ENCODE measurements at places on chromosomes 11 and 22.

- no peak for DNase-seq
- no peaks in the 10 kb centered on the region for H3K4me1 ChIP-seq
- H3K36me3 ChIP-seq: no peaks in the 10 kb centered on the region
Measured at GRCh38 chr11:132908414-132908810, 623.9 kb downstream of the OPCML start.

GRCh38 chr11:130068986-130069658 lies 572 bp upstream of the APLP2 start:
- no peaks in the 10 kb centered on the region for H3K36me3 ChIP-seq
- no peaks in the 10 kb centered on the region for H3K27me3 ChIP-seq
- peaks cover 38% of the 10 kb centered on the region for H3K4me1 ChIP-seq
- H3K27ac ChIP-seq: peak overlapping the region; percentile 99
- DNase-seq: peak; percentile 85

DNA sequence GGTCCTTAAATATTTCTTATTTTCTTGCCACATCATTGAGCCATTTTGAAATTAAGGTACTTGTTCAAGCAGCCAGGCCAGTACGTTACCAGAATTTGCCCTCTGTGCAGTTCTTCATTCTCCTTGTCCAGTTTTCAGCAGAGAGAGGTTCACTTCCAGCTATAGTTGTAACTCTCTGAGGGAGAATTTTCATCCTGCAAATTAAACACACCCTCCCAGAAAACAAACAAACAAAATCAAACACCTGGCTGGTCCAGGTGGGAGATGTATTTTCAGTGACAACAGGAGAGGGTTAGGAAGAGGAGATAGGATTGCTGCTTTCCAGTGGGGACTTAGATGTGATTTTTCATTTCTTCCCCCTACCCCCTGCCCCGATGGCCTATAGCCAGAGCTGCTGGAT lies 45.0 kb downstream of the LHFPL7 start:
- DNase-seq: no peak
- H3K4me1 ChIP-seq: no peaks in the 10 kb centered on the region
- no peak overlapping the region for H3K27ac ChIP-seq
- H3K27me3 ChIP-seq: no peaks in the 10 kb centered on the region
- no peak overlapping the region for H3K4me3 ChIP-seq

DNA sequence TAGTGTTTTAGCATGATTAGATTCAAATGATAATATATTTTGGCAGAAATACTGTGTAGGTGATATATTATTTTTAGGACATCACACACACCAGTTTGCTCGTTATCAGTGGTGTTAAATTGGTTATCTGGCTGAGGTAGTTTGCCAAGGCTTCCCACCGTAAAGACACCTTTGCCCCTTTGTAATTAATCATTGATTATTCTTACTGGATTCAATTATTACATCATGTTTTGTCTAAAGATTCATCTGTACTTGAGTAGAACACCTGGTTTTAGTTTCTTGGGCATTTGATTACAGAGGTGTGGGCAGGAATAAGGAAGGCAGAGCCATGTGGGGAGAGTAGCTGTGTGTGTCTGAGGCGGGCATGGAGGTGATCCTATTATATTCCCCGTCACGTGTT lies 39.5 kb upstream of the ST14 start:
- H3K4me3 ChIP-seq: no peak overlapping the region
- H3K27ac ChIP-seq: no peak overlapping the region
- H3K36me3 ChIP-seq: peaks cover 27% of the 10 kb centered on the region
- no peaks in the 10 kb centered on the region for H3K27me3 ChIP-seq

- no peak overlapping the region for H3K4me3 ChIP-seq
- no peaks in the 10 kb centered on the region for H3K36me3 ChIP-seq
- H3K4me1 ChIP-seq: no peaks in the 10 kb centered on the region
- peaks cover 44% of the 10 kb centered on the region for H3K27me3 ChIP-seq
- no peak for DNase-seq
Measured at GRCh38 chr11:120001178-120002090, 136.5 kb downstream of the TRIM29 start.

DNA sequence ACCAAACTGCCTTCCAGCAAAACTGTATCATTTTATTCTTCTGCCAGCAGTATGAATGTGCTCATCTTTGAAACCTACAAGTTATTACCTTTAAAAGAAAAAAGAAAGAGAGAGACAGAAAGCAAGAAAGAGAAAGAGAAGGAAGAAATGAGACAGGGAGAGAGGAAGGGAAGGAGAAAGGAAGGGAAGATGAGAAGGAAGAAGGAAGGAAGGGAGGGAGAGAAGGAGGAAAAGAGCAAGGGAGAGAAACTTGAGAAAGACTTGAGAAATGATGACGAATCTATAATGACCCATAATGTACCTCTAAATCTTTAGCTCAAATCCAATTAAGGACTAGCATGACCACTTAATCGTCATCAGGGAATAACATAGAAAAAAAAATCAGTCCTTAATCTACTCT lies 11.4 kb upstream of the JAML start:
- peak overlapping the region; percentile 77 for H3K27ac ChIP-seq
- no peak overlapping the region for H3K4me3 ChIP-seq
- H3K4me1 ChIP-seq: peaks cover 44% of the 10 kb centered on the region
- no peak for DNase-seq
- no peaks in the 10 kb centered on the region for H3K27me3 ChIP-seq

DNA sequence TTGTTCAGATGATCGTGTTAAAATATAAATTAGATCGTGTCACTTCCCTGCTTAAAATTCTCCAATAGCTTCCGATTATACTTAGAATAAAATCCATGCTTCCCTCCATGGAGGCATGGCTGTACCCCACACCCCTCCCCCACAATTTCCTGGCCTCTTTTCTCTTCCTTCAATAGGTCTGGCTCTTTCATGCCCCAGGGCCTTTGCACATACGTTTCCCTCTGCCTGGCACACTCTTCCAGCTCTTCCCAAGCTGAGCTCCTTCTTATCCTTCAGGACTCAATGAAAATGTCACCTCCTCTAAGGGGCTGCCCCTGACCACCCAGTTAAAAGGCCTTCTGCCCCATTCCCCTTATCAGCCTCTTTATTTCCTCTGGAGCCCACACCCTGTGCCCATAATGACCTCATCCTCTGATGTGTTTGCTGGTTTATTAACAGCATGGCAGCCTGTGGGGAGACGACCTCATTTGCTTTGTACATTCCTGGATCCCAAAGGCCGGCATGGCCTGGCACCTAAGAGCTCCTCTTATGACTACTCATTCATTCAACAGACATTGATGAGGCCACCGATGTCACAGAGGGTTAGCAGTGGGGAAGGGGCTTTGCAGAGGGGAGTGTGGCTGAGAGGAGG lies 9.0 kb upstream of the FLRT1 start:
- H3K4me3 ChIP-seq: no peak overlapping the region
- peaks cover 10% of the 10 kb centered on the region for H3K27me3 ChIP-seq
- no peaks in the 10 kb centered on the region for H3K36me3 ChIP-seq
- H3K4me1 ChIP-seq: peaks cover 18% of the 10 kb centered on the region

DNA sequence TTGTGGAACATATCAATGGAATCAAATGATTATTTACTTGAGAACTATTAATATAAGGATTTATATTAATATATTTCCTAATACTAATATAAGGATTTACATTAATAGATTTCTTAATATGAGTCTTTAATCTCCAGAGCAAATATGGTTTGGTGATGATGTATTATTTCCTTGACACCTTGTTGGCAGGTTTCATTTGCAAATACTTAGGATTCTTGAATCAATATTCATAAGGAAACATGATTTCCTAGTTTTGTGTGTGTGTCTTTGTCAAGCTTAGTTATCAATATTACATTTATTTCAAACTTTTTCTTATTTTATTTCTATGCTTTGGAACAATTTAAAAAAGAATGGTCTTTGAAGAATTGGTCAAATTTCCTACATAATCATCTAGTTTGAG lies 138.5 kb downstream of the RAB38 start:
- H3K27me3 ChIP-seq: no peaks in the 10 kb centered on the region
- H3K36me3 ChIP-seq: no peaks in the 10 kb centered on the region
- H3K4me3 ChIP-seq: no peak overlapping the region

- peaks cover 6% of the 10 kb centered on the region for H3K36me3 ChIP-seq
- no peak overlapping the region for H3K4me3 ChIP-seq
- peaks cover 37% of the 10 kb centered on the region for H3K4me1 ChIP-seq
- H3K27ac ChIP-seq: no peak overlapping the region
Measured at GRCh38 chr11:64222651-64223000, 3.4 kb downstream of the TRPT1 start.

Data from left ventricle myocardium inferior (tissue), 1 donor.